T-helper 2 cell (primary cell): ENCODE measurements at places on chromosomes 12 and 14.

DNA sequence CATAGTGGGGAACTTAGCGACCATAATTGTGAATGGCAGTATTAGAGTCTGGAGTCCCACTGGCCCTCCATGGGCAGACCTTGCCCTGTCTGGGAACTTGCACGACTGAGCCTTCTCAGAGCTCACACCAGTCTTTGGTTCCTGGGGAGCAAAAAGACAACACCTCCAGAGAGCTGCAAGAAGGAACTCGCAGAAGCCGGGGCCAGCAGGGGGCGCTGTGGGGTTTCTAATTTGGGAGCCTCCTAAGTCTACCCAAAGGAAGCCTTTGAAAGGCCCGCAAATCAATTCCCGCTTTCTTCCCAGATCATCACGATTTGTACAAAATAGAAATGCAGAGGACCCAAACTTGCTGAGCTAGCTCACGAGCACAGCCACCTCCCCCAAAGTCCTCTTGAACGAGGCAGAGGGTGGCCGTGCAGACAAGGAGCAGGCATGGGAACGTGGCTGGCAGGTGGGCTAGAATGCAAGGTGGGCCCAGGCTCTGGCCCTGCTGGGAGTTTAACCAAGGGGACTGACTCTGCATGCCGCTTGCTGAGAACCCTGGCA lies 46.3 kb upstream of the FBXO21 start:
- peak; percentile 54 for DNase-seq

DNA sequence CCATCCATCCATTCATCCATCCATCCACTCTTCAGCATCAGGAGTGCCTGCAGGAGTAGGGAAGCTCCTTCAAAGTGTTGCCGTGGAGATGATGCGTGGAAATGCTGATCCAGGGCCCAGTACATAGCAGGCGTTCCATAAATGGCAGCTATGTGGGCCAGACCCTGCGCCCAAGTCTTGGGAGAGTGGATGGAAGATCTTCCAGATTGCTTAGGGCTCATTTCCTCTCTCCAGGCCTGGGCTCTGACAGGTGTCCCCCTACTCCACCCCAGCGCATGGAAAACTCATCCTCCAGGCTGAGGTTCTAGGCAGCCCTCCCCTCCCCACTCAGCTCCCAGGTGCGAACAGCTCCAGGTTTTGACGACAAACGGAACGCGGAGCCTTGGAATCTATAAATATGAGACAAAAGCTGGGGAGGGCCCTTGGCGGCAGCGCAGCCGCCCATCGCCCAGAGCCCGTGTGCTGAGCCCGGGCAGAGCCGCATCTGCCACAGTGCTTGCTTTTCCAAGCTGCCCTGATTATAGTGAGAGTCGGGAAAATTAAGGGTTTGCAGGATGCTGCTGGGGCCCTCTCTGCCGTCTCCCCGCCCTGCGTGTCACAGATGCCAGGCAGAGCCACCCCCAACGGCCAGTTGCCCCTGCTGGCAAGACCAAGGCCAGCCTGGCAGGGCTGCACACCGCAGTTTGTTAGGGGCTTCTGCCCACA lies 1.6 kb downstream of the BEGAIN start:
- DNase-seq: no peak

DNA sequence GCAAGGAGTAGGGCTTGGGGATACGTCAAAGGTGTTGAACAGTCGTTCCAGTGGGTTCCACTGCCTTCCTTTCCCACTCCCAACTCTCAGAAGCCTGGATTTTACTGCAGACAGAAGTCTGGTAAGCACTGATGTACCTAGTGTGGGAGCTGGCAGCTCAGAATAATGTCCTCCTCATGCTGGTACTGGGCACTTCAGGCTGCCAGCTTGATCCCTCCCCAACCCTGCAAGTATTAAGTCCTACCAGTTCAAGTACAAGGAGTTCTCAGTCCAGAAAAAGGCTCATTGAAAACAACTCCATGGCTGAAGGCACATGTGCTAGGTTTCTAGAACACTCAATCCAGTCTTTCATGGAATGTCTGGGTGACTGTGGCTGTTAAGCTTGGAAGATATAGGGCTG lies 304.3 kb downstream of the NUAK1 start:
- no peak for DNase-seq

GRCh38 chr12:108559748-108560147 lies 1.2 kb downstream of the SART3 start:
- no peak for DNase-seq

DNA sequence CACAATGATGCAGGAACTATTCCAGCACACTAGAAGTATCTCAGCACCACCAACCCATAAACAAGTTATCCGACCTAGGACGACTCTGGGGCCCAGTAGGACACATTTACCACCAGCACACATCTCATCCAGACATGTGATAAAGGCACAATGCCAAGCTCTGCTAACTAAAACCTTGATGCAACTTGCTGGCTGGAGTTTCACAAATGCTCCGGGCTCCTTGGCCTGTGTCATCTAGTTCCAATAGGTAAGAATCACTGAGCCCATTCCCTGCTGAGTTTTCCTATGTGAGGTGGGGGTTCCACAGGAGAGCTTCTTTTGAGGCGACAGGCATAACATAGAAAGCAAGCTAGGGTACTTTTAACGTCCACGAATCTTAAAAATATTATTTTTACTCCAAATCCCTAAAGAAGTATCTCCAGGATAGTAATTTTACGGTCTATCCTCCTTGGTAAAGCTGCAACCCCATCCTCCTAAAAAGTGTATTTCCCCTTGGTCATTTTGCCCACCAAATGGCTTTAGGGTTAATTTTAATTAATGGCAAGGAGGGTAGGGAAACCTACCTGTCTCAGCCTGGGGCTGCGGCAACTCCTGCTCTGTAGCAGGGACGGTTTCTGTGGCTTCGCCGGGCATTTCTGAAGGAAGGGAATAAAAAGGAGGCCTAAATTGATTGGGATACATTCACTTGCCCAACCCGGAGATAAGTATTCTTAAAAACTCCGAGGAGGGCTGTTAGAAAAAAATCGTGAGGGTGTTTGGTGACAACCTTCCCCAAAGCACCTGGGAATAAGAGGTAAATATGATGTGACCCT lies 1.0 kb downstream of the NACA start:
- DNase-seq: no peak

GRCh38 chr12:39378341-39378740 lies 64.6 kb downstream of the KIF21A start:
- no peak for DNase-seq

GRCh38 chr14:100629696-100630095 lies 42.5 kb upstream of the BEGAIN start:
- no peak for DNase-seq

DNA sequence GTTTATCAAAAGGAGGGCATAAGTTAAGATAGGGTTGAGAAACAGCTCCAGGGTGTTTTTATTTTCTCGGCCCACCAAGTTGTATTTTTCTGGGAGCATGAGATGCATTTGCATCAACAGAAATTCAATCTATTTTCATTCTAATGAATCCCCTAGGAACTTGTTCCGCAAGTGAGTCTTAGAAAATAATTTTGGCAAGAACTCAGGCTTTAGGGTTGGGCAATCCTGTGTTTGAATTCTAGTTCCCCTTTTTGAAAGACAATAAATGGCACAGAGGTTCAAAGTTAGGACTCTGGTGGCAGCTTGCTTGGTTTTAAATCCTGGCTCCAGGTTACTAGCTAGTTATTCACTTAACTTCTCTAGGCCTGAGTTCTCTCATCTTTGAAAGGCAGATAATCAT lies 23.7 kb downstream of the SLC5A8 start:
- DNase-seq: no peak

- no peak for DNase-seq
These were observed 248.9 kb downstream of the CCDC59 start for GRCh38 chr12:82109243-82109642.

DNA sequence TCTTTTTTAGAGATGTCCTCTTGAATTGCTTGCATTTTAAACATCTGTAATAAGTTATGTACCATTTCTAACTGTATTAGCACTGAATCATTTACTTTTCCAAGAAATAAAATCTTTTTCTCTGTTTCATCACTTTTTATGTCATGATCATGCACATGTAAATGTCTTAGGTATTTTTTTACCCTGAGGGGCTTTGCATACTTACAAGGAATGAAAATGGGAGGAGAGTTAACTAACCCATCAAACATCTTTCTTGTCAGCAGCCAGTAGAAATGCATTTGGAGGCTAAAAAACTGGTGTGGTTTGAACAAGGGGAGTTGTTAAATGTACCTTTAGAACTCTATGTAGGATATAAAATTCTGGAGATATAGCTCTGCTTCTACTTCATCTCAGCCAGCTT lies 1080.3 kb downstream of the GALC start:
- no peak for DNase-seq

- no peak for DNase-seq
These were observed 107.0 kb upstream of the FKBP4 start for GRCh38 chr12:2687726-2688125.

- DNase-seq: no peak
These were observed 138.0 kb downstream of the ETV6 start for GRCh38 chr12:11787437-11787836.

- DNase-seq: no peak
These were observed 42.3 kb downstream of the DPF3 start for GRCh38 chr14:72851635-72852034.

DNA sequence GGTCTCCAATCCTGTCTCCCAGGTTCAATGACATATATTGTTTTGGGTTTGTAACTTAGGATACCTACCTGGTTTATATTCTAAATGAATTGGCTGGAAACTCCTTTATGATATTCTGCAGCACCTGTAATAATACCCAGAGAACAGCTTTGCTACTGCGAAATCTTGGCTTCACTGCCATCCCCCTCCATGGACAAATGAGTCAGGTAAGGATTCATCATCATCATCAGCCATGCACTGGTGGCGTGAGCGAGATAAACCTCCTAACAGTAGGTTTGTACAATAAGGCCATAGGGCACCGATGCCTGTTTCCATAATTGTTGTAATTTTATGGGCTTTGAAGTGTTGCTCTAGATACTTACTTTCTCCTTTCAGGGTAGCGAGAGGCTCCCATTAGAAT lies 10.7 kb downstream of the DDX47 start:
- no peak for DNase-seq

- no peak for DNase-seq
These were observed 341.6 kb upstream of the SFSWAP start for GRCh38 chr12:131369094-131369845.

- no peak for DNase-seq
These were observed 37.9 kb downstream of the KICS2 start for GRCh38 chr12:64184216-64184615.

- no peak for DNase-seq
These were observed 10.4 kb upstream of the GPR132 start for GRCh38 chr14:105075379-105076295.

DNA sequence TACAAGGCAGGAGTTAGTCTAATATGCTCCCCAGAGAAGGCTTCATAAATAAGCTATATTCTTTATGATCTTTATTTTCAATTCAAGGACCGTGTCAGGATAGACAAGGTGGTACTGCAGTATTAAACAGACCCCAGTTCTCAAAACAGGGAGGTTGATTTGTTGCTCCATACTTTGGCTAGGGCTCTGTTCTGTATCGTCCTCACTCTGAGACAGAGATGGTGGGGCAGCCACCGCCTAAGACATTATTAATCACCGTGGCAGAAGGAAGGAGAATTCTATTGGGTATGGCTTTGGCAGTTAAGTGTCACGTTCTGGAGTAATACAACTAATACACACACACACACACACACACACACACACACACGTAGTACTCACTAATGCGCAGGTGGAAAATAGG lies 117.0 kb upstream of the SLCO1C1 start:
- no peak for DNase-seq

DNA sequence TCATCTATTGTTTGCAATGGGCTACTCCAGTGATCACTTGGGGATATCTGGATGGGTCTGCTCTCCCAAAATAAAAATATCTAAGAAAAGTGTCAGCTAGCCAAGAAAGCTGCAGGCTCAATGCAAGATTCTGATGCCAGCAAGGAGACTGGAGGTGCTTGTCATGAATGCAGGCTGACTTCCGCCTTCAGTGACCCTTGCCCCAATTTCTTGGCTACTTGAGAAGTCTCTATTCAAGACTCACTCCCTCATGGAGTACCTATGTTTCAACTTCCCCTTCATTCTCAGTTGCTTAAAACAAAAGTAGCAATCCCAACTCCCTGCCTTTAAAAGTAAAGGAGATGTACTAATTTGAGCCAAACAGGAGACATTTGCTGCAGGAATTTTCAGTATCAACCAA lies 123.9 kb downstream of the GPR65 start:
- DNase-seq: no peak

- DNase-seq: no peak
These were observed 41.7 kb downstream of the CCDC88C start for GRCh38 chr14:91375720-91376452.

GRCh38 chr12:102322254-102322653 lies 124.6 kb upstream of the PMCH start:
- no peak for DNase-seq

GRCh38 chr12:127383281-127383680 lies 883.7 kb upstream of the TMEM132C start:
- DNase-seq: no peak

DNA sequence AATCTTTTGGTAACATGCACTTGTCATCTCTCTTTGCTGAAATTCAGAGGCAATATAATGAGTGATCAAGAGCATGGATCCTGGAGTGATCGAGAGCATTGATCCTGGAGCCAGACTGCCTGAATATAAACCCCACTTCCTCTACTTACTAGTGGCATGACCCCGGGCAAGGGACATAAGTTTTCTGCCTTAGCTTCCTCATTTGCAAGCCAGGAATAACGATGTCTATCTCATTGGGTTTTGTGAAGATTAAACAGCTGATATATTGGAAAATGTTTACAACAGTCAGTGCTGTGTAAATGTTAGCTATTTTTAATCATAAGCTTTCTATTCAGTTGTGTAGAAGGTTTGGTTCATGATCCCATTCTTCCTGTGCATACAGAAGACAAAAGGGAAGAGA lies 2.4 kb upstream of the CSRNP2 start:
- DNase-seq: no peak
